ENCODE measurements at places on chromosomes 5 and 9.

DNA sequence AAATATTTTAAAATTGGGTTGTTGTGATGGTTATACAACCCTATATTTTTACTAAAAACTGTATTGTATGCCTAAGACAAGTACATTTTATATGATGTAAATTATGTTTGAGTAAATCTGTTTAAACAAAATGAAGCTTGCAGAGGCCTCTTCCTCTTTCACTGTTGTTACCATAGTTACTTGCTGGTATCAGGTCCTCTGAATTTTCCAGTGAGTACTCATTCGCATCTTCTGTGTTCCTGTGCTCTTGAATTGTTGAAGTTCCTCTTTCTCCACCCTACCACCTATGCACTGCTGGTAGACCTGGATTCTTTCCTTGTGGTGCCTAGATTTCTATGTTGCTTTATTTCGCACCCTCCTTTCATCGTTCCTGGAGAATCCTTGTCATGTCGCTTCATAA is 938.5 kb upstream of the ACO1 start:
- DNase-seq: no peak

DNA sequence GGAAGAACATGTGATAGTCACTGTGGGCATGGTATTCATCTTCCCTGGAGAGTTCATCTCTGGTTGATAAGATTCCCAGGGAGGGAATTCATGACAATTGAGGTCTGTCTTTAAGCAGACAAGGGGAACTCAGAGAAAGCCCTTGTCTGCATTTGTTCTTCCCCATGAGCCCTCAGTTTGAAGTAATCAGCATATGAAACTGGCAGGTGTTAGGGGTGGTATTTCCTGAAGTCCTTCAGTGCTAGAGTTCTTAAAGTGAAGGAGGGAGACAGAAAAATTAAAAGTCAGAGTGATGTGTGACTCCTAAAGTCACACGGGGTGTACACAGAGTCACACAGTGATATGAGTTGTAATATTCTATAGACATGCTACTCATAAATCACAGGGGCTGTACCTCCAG is 60.6 kb upstream of the SYK start:
- no peak for DNase-seq

- DNase-seq: no peak
Measured at GRCh38 chr5:90853750-90854149, 295.2 kb downstream of the ADGRV1 start.

- no peak for DNase-seq
Measured at GRCh38 chr9:36091026-36091953, 45.2 kb upstream of the GLIPR2 start.

DNA sequence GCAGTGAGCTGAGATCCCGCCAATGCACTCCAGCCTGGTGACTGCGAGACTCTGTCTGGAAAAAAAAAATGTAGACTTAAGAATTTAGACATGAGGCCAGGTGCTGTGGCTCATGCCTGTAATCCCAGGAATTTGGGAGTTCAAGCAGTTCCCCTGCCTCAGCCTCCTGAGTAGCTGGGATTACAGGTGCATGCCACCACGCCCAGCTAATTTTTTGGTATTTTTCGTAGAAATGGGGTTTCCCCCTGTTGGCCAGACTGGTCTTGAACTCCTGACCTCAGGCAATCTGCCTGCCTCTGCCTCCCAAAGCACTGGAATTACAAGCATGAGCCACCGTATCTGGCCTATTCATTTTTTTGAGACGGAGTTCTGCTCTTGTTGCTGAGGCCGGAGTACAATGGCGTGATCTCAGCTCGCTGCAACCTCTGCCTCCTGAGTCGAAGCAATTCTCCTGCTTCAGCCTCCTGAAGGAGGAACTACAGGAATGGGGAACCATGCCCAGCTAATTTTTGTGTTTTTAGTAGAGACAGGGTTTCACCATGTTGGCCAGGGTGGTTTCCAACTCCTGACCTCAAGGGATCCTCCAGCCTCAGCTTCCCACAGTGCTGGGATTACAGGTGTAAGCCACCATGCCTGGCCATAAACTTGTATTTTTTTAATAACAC is 14.0 kb downstream of the DDX46 start:
- DNase-seq: no peak

DNA sequence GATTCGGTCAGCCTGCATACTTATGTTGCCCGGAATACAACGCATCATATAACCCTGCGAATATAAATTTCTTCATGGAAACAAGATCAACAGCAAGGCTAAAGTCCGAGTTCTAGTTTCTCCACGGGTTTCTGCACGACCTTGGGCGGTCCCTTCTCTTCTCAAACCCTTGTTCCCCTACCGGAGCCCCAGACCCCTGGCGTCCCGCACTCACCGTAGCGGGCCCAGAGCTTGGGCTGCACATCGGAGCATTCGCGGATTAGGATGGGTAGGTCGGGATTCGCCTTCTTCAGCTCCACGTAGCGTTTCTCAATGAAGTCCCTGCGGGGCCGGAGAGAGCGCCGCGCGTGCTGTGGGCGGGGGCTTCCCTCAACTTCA is 399 bp downstream of the NDUFA2 start:
- DNase-seq: no peak

- DNase-seq: peak; percentile 19
Measured at GRCh38 chr5:33470544-33470943, 29.8 kb downstream of the TARS1 start.

DNA sequence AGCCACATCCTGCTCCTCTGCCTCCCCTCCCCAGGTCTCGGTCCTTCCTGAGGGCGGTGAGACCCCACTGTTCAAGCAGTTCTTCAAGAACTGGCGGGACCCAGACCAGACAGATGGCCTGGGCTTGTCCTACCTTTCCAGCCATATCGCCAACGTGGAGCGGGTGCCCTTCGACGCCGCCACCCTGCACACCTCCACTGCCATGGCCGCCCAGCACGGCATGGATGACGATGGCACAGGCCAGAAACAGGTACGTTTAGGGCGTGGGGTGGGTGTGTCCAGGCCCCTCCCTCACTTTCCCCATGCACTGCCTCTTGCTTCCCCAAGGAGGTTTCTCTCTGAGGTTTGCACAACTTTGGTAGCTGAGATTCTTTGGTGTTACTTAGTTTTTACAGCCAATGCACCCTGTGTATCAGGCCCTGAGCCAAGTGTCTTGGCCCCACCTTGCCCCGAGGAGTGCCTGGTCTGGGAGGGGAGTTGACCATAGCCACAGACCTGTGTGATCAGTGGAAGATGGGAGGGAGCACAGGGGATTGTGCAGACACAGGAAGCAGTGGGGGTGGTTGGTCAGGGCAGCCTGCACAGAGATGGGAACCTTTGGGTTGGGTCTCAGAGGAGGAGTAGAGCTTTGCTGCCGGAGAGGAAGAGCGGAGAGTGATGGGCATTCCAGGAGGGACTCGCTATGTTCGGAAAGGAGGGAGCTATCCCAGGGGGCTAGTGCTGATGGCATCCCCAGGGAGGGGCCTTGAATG is 50.8 kb downstream of the GSN start:
- DNase-seq: no peak

DNA sequence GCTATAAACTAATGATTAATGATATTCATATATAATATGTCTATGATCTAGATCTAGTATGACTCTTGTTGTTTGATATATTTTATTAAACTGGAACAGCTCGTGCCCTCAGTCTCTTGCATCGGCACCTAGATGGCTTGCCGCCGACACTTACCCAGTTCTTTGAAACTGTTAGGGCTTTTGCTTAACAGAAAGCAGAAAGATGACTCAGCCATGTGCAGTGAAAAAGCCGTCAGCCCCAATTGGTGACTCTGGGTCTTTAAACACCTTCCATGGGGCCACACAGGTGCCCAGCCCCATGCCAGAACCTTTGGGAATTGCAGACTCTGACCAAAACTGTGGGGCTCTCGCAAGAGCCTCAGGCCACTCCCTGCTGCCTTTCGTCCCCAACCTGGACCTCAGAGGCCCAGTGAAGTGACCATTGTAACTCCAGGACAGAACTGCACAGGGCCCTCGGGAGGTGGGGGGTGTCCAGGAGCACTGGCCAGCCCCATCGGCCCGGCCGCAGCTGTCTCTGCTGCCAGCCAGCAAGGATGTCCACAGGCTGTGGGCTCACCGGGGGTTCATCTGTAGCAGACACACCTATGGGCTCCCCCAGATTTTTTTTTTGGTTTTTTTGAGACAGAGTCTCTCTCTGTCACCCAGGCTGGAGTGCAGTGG is 7.8 kb downstream of the LCN10 start:
- no peak for DNase-seq

- DNase-seq: no peak
Measured at GRCh38 chr9:99011161-99011709, 67.5 kb downstream of the COL15A1 start.

DNA sequence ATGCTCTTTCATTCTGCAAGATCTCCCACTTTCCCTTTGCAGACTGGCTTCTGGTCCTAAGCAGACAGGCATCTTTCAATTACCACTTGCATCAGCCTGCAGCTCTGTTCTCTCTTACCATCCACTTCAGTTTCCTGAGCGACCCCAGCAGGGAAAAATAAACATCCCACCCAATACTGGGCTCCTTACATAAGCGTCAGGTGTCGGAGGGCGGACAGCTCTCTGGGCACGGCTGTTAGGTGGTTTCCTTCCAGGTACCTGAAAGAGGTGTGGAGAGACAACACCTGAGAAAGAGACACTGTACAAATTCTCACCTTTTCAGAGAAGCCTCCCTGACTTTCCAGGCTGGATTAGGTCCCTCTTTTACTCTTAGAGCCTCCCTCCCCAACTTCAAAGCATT is 145.1 kb upstream of the PANK3 start:
- DNase-seq: no peak

DNA sequence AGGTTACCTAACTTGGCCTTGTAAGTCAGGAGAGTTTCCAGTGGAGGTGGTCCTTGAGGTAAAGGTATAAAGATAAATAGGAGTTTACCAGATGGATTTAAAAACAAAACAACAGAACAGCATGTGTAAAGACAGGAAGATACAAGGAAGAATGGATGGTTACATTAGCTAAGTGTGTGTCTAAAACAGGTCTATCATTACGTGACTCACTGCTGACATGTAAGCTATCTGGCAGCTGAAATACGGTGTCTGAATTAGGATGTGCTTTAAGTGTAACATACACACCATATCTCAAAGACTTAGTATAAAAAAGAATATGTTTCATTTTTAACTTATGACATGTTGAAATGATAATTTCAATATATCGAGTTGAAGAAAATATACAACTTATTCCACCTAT is 405.1 kb upstream of the ADAMTSL1 start:
- no peak for DNase-seq

GRCh38 chr5:170445936-170446335 is 56.8 kb upstream of the KCNMB1 start:
- DNase-seq: no peak

DNA sequence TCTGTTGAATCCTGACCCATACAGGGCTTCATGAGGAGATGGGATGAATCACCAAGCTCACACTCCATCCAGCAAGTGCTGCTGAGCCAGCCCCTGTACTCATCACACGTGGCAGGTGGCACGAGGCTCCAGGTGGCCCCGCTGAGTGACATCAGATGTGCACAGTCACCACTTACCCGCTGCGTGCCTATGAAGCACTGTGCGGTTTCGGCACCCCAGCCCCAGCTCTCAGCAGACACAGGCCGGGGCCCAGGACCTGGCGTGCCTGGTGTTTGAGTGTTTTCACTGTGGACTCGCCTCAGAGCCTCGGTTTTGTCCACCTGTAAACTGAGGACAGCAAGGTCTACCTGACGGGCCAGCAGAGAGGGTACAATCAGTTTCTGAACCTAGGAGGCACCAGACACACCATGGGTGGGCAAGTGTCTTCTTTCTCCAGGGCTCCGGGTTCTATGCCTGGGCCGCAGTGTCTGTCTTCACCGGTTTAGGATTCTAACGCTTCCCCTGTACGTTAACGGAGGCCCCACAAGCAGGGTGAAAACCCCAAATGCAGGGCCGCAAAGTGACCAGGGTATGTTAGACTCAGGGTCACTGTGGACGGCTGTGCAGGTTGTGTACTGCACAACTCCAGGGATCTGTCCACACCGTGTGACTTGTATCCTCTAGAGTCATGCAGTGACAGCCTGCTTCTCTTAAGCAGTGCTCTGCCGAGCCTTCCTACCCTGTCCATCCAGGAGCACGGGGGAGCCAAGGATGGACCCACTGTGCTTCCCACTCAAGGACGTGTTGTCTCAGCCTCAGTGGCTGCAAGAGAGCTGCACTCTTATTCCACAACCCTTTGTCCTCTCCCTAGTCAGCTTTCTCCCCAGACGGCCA is 44.3 kb upstream of the COL5A1 start:
- DNase-seq: no peak

DNA sequence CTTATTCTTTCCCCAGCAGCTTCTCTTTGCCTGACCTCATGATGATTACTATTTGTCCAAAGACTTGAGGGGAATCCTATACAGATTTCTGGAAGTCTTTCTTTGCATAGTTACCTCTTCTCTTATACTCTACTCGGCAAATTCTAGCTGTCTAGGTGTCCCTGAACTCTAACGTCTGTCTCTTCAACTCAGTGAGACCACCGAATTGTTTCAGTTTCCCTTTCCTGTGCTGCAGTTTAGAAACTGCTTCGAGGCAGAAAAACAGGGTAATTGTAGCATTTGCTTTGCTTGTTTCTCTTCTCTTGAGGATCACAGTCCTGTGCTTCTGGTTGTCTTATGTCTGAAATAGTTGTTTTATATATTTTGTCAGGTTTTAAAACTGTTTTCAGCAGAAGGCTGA is 14.8 kb downstream of the LVRN start:
- DNase-seq: no peak

GRCh38 chr5:151550146-151550545 is 41.0 kb downstream of the FAT2 start:
- no peak for DNase-seq

DNA sequence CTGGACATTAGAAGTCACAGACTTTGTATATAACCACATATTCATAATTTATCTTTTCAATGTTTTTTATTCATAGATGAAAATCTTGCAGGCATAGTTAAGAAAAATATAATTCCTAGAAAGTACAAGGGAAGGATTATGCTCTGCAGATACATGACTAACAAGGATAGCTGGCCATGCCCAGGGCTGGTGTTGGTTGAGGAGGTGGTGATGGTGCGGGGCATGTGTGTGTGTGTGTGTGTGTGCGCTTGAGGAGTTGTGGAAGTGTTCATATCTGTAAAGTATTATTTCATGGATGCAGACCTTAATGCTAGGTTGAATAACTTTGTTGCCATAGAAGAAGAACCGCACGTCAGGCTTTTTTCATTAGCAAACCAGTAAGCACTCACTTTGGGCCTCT is 1.3 kb downstream of the S1PR3 start:
- DNase-seq: no peak

DNA sequence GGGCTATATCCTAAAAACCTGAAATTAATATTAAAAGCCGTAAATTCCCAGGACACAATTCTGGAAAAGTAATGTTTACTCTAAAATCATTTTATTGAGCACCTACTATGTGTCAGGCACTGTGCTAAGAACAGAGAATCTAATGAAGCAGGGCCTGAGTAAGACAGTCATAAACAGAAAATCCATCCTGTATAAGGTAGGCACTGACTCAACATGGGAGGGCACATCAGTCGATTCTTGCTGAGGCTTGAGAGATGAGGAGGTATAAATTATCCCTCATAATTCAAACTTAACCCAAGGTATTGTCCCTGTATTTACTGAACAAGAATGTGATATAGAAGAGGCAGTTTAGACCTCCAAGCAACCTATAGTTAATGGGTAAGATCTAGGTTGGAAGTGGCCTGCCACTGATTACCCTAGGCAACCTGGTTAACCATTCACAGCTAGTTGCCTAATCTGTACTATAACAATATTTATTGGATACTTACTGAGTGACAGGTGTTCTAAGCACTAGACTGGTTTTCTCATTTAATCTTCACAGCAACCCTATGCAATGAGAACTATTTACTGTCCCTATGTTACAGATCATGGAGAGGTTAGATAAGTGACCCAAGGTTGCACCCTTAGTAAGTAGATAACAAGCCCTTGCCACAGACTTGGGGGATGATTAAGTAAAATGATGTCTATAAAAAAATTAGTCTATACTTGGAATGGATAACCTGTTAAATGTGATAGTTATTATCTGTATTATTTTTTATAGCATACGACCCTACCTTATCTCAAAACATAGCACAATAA is 317.7 kb downstream of the PDE4D start:
- no peak for DNase-seq
